ENCODE measurements at places on chromosomes 1 and 21.
A peak's percentile ranks its signal among the peaks of the same experiment; 100 is the strongest.

- no peak for DNase-seq
These were observed 29.2 kb upstream of the CLDN8 start for GRCh38 chr21:30245061-30245460.

DNA sequence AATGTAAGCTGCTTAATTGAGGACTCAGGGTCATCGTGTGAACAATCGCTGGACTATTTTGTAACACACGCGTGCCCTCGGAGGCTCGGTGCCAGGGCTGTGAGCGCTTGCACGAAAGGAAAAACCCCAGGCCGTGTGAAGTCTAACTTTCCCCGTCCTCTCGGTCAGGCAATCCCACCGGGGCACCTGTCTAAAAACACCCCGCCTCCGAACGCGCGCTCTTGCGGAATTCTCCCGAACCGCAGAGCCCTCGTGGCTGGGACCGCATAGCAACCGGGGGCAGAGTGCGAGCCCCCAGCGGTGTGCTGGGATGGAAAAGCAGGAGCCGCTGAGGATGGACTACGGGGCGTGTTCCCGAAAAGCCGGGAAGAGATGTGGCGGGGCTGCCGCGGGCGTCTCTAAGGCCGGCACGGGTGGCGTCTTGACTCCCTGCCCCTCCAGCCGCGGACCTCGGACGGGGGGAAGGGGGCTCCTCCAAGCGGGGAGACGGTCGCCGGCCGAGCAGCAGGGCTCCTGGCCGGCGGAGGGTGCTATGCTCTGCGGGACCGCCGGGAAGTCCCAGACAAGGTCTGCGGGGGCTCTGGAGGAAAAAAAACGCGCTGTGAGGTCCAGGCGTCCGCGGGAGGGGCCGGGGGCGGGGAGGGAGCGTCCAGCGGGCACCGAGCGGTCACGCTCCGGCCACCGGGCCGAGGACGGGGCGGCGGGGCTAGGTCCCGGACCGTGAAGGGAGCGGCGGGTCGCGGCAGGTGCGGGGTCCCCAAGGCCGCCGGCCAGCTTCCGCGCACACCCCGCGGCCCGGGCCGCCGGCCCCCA is 936 bp downstream of the ZBTB21 start:
- peak; percentile 84 for DNase-seq

DNA sequence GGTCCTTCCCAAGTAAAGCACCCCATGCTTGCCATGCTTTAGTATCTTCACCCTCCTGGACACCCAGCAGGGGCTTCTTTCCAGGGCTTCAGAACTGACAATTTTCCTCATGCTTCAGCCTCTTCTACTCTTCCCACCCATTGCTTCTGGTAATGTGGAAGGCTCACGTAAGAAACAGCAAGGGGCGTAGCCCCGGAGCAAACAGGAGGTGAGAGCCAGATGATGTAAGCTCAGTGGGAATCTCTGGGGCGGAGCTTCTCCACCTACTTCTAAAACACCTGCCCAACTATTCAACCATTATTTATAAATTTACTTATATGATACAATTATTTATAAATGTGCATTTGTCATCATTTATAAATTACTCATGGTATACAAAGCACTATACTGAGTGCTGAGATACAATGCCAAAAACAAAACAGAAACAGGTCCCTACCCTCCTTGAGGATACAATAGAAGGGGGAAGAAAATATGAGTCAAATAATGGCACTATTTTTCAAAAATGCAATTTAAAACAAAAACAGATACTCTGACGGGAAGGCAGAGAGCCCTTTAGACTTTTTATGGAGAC is 140.1 kb upstream of the CAMK1G start:
- no peak for DNase-seq

GRCh38 chr1:237098541-237098940 is 56.6 kb downstream of the RYR2 start:
- DNase-seq, result no peak

DNA sequence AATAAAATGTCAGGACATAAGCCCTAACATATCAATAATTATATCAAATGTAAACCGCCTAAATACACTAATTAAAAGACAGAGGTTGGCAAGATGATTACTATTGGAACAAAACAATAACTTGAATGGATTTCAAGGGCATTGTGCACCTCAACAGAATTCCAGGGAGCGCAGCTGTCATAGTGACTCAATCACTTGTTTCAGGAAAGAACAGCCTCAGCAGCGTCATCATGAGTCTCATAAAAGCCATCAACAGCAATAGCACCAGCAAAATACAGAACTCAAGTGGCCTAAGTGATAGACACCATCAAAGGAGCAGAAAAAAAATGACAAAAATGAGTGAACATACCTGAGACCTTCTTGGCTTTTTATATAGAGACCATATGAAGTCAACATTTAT is 632.7 kb upstream of the NR5A2 start:
- DNase-seq, result no peak

- DNase-seq, result no peak
These were observed 2.0 kb downstream of the GLUL start for GRCh38 chr1:182389619-182390047.

- no peak for DNase-seq
These were observed 92.1 kb upstream of the POU3F1 start for GRCh38 chr1:38138498-38139233.

- DNase-seq, result no peak
These were observed 12.1 kb downstream of the SAMD11 start for GRCh38 chr1:935751-936231.

DNA sequence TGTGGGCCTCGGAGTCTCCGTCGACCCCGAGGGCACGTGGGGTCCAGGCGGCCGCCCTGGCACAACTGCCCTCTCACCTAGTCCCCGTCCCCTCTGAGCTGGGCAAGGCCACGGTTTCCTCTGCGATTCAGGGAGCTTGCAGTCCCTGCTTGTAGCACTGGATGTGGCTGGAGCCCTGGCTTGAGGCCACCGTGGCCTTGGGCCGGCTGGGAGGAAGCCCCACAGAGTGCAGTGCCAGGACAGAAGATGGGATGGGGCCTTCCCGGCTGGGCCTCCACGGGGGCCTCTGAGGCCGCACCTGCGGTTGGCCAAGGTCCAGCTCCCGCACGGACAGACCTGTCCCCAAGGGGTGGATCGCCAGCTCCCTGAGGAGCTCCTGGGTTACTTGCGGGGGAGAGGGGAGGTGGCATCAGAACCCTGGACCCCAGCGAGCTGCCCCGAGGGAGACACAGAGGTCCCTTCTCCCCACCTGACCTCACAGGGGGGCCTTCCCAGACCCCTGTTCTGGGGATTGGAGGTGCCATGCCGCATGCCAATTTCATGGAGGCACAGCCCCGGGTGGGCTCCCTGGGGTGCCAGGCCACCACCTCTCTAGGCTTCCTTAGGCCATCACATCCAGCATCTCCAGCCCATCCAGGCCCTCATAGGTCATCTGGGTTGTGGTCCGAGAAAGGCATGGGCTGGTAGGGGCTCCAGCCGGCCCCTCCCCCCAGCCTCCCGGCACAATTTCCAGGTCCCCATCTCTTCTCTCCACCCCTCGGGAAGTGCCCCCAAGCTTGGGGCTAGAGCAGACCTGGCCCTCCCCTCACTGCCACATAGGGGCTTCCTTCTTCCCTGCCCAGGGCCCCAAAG is 80.8 kb downstream of the MORN1 start:
- no peak for DNase-seq

DNA sequence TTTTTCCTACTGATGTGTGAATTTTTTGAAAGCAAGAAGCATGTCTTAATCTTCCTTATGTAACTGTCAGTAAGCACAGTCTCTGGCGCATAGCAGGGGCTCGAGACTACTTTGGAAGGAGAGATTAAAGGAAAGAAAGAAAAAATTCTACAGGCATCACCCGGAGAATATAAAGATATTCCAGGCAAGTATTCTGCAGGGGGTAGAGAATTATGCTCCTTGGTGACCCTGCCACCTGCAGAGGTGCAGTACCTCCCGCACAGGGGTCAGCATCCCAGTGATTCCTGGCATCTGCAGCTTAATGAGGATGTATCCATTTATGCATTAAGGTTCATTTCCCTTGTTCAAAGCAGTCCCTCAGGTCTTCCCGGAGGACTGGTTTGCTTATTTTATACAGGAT is 87.6 kb upstream of the WLS start:
- DNase-seq, result no peak

DNA sequence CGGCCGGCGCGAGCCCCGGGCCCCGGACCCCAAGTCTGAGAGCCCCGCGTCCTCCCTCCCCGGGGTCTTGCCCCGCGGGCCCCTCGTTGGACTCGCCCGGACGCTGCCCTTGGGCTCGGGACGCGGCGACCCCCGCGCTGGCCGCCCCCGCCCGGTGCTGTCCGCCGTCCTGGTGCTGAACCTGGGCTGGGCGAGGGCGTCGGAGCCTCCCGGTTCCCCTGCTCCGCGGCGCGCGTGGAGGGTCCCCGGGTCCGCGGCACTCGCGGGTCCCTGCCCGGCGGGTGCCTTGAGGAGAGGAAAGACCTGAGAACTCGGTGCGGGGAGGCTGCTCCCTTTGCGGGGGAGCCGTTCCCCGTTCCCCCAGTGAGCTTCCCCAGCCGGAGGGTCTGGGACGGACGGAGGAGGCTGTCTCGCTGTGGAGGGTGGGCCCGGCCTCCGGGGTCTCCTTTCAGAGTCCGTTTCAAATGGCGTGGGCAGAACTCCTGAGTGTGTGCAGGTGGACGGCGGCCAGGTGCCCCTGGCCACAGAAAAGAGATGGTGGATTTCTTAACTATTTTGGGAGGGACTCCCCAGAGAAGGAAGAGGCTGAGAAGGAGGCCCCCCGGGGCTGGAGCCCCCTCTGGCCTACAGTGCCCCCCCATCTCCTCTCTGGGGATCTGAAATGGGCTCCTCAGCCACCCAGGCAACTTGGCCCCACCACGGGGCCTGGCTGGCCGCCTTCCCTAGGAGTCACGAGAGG is 595 bp downstream of the GABRD start:
- no peak for DNase-seq

- DNase-seq, result no peak
These were observed 14.2 kb upstream of the KCNE1 start for GRCh38 chr21:34526241-34526617.

GRCh38 chr1:70503358-70503757 is 92.3 kb downstream of the CTH start:
- DNase-seq, result no peak

DNA sequence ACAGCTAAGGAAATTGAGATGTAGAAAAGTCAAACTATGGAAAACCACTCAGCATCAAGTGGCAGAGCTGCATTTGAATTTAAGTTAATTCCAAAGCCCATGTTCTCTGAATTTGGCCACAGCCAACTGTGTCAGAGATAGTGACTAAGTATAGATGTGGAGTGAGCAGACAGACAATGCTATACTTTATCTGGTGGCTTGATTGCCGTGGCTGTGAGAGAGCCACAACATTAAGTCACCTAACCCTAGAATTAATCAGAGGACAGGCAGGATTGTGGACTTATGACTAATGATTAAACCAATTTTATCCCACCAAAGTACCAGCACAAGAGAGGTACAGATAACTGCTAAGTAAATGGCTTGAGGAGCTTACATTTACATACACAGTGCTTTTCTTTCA is 209.8 kb downstream of the TPR start:
- no peak for DNase-seq

GRCh38 chr1:200362421-200362820 is 47.4 kb downstream of the ZNF281 start:
- no peak for DNase-seq

- no peak for DNase-seq
These were observed 23.8 kb downstream of the GLMN start for GRCh38 chr1:92274939-92275338.

DNA sequence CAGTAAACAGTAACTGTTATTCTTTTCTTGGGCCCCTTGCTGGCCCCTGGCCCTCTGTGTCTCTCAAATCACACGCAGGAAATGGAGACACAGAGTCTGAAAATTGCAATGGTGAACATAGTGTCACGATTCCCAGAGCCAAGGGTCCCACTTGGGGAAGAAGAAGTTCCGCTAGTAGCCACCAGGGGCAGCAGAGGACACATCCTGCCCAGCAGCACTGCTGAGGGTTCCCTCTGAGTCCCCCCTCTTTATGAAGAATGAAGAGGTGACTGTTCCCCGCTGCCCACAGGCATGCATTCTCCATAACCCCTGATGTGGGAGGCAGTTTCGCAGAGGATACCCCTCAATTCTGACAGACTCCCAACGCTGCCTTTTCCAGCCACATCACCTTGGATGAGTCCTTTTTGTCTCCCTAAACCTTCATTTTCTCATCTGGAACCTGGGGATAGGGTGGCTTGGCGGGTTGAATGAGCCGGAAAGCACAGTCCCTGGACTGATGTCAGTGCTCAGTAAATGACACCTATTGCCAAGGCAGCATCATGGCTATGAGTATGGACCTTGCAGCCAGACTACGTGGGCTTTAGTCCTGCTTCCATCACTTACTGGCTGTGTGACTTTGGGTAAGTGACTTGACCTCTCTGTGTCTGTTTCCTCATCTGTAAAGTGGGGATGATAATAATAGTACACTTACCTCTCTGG is 238.0 kb upstream of the TMEM51 start:
- peak; percentile 75 for DNase-seq

- DNase-seq, result no peak
These were observed 546.2 kb upstream of the ADGRL2 start for GRCh38 chr1:81254560-81254959.

- no peak for DNase-seq
These were observed 197.2 kb downstream of the HLX start for GRCh38 chr1:221076391-221076811.

GRCh38 chr1:160863774-160864131 is 1.1 kb upstream of the CD244 start:
- peak; percentile 53 for DNase-seq

- no peak for DNase-seq
These were observed 82.9 kb downstream of the TBX15 start for GRCh38 chr1:118905196-118905595.

- peak; percentile 79 for DNase-seq
These were observed 93.3 kb downstream of the PDE9A start for GRCh38 chr21:42746593-42747275.

- no peak for DNase-seq
These were observed 308.8 kb downstream of the COL11A1 start for GRCh38 chr1:102799496-102799895.

GRCh38 chr1:160400646-160401486 is 502 bp downstream of the VANGL2 start:
- peak; percentile 63 for DNase-seq

DNA sequence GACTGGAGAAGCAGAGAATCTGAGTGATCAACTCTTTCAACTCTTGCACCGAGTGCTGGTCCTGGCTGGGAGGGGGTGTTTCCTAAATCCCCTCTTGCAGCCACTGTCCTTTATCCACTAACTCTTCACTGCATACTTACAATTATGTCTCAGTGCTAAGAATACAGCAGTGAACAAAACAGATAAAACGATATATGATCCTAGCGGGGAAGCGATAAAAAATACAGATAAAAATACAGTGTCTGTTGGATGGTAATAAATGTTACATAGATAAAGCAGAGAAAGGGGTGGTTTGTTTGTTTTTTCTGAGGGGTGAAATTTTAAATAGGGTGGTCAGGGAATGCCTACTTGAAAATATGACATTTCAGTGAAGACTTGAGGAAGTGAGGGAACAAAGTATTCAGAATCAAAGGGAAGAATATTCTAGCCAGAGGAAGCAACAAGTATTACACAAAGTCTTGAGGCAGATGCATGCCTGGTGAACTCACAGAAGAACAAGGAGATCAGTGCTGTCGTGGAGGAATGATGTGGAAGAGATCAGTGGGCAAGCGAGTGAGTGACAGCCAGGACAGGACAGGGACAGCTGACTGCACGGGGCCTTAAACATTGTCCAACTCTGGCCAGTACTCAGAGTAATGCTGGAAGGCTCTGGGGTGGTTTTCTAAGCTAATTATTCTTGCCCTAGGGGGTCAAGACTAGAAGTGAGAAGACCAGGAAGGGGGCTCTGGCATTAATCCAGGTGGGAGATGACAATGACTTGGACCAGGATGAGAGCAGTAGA is 110.0 kb downstream of the APP start:
- no peak for DNase-seq

- no peak for DNase-seq
These were observed 94.3 kb upstream of the C1orf105 start for GRCh38 chr1:172326136-172326535.
